Activated CD4-positive, CD25-positive, alpha-beta regulatory T cell (primary cell): ENCODE measurements at places on chromosomes 3 and 15.

- DNase-seq: no peak
Measured at GRCh38 chr3:109643590-109643989, 306.2 kb upstream of the DPPA4 start.

- peak; percentile 11 for DNase-seq
Measured at GRCh38 chr3:27483117-27484014, 818 bp downstream of the SLC4A7 start.

DNA sequence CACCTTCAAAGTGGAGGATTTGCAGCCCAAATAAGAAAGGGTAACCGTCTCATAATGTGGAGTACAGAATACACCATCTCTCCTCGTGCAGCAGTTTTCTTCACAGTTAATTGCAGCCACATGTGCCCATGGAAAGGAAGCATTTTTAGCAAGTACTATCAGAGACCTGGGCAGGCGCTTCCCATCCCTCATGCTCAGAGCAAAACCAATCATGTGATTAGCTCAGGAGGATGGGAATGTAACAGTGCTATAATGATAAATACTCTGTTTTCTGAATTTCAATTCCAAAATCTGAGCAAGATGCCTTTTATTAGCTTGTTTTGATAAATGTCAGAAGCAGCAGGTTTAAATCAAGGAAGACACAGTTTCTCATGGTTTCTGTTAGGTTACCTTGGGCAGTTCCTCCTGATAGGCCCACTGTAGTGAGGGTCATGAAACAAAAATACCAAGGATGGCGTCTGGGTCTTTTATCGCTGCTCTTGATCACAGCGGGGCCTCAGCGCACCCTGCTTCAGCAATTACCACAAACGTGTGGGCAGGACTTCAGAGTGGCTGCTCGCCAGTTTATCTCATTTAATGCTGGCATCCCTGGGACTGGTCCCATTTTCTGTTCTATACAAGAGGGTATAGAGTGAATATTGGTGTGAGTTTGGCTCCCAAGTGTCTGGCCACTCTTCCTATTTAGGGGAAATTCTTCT is 92.6 kb upstream of the VGLL4 start:
- no peak for DNase-seq

DNA sequence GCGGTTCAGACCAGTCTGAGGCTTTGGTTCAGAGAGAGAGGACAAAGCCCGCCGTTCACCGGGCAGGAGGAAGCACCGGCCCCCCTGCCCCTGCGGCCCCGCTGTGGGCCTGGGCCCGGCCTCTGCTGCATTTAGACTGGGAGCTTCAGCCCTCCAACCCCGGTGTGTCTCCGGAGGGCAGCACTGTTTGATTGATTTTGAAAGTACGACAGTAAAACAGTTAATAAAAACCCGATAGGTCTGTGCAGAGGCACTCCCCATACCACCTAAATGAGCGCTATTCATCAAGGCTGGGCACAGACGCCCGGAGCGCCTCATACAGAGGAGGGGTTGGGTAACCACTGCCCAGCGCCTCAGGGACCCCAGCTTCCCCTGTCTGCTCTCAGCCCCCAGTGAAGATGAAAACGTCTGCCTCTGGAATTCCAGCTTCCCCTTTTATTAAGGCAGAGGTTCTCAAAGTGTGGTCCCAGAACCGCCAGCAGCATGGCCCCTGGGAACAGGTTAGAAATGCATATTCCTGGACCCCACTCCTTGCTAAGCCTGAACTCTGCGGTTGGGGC is 256.7 kb upstream of the TLE3 start:
- no peak for DNase-seq

- no peak for DNase-seq
Measured at GRCh38 chr3:32703491-32703972, 18.5 kb downstream of the CNOT10 start.

GRCh38 chr3:127482216-127483004 is 108.1 kb downstream of the TPRA1 start:
- DNase-seq: no peak

DNA sequence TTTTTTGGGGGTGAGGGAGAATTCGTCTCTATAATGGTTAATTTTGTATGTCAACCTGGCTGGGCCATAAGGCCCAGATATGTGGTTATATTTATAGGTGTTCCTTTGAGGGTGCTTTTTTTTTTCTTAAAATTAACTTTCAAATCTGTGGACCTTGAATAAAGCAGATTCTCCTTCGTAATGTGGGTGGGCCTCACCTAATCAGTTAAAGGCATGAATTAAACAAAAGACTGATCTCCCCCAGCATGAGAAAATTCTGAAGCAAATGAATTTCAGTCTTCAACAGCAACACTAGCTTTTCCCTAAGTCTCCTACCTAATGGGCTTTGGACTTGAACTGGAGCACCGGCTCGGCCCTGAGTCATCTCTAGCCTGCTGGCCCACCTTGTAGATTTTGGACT is 77.4 kb downstream of the GMNC start:
- no peak for DNase-seq

GRCh38 chr3:134326760-134327593 is 47.3 kb downstream of the AMOTL2 start:
- no peak for DNase-seq

DNA sequence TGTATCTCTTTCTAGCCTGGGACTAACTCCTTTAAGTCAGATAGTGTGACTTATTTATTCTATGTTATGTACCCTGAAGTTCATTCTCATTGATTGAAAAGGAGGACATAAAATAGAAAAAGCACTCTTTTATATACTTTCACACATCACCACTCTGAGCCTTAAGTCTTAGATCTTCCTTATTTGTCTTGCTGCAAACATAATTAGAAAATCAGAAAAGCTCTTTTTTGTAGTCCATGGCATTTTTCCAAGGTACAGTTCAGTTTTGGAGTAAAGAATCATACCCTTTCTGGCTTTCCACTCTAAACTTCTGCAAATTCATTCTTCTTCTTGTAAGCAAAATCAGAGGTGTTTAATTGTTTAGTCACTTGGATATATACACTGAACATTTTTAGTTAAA is 75.5 kb downstream of the AKAP13 start:
- DNase-seq: no peak

GRCh38 chr15:62291262-62291661 is 126.2 kb upstream of the C2CD4B start:
- no peak for DNase-seq

- no peak for DNase-seq
Measured at GRCh38 chr15:74869726-74870407, 3.3 kb downstream of the SCAMP2 start.

DNA sequence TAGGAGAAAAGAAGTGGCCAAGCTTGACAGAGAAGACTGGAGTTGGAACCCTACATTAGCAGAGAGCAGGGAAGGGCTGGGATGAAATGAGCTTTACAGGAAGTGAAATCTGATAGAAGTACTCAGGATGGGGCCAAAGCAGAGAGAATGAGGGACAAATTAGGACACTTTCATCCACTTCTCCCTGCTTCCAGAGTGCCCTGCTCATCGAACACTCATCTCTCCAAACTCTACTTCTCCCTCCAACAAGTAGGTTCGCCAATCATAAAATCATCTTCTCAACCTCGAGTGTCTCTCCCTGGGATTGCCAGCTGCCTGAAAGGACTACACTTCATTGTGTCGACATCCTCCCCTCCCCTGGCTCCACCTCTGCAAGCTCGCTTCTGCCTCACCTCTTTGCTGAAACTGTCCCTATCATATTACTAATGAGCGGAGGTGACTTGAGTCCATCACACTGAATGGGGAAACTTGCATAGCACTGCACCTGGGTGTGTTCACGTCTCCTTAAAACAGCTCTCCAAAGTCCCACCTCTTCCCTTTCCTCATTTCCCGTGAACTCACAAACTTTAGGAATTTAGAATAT is 365.8 kb downstream of the FOXP1 start:
- DNase-seq: no peak

- DNase-seq: no peak
Measured at GRCh38 chr3:2870724-2871333, 239.3 kb downstream of the IL5RA start.

GRCh38 chr15:56236197-56236596 is 7.5 kb downstream of the RFX7 start:
- DNase-seq: no peak

- DNase-seq: no peak
Measured at GRCh38 chr3:148149556-148149955, 548.1 kb upstream of the AGTR1 start.

DNA sequence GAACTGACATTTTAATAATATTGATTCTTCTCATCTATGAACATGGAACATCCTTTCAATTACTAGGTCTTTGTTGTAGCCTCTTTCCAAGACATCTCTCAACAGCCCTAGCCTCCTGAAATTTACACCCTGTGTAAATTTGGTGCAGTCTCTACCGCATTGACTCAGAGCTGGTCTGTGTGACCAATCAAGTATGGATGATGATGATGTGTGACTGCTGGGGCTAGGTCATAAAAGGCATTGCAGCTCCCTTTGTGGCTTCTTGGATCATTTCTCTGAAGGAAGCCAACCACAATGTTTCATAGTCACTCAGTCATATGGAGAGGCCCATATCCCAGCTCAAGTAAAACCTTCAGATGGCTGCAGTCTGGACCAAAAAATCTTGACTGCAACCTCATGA is 62.1 kb upstream of the FAM3D start:
- DNase-seq: no peak

GRCh38 chr3:143002083-143002712 is 828 bp downstream of the U2SURP start:
- no peak for DNase-seq

DNA sequence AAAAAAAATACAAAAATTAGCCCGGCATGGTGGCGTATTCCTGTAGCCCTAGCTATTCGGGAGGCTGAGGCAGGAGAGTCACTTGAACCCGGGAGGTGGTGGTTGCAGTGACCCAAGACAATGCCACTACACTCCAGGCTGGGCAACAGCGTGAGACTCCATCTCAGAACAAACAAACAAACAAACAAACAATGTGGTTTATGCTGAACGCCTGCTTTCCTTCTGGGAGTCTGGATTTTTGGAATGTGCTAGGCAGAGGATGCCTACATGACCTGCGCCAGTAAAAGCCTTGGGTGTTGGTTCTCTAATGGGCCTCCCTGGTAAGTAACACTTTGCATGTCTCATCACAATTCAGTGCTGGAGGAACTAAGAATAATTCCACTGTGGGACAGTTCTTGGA is 43.5 kb downstream of the PCNP start:
- no peak for DNase-seq

DNA sequence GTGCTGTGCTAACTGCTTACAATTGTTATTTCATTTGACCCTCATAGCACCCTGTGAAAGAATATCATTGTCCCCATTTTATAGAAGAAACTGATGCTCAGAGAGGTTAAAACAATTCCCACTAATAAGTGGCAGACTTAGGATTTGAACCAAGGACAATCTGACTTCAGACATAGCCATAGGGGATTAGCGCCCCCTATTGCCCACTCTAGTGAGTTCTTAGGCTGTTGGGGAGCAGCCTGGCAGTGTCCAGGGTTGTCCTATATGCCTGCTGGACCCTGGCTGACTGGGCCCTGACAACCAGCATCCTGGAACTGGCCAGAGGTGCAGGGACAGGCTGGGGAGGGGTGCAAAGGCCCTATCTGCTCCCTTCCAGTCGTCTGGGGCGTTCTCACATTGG is 15.4 kb downstream of the DPH3 start:
- DNase-seq: no peak

DNA sequence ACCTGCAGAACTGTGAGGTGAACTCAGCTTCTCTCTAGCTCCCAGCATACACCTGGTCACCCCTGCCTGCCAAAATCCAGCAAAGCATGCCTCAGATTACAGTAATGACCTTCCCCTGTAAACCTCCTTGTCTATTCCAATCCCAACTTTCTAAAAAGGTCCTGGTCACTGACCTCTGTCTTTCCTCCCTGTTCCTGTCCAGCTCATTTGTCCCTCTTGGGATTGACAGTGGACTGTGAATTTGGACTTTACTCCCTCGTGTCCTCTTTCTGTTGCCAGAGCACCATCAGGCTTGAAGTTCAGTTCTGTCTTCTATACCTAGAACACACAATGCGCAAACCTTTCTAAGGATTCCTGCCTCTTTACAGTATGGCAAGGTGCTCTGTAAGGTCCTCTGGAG is 50.3 kb downstream of the MTHFS start:
- no peak for DNase-seq

GRCh38 chr3:36258421-36258820 is 121.9 kb upstream of the STAC start:
- no peak for DNase-seq

DNA sequence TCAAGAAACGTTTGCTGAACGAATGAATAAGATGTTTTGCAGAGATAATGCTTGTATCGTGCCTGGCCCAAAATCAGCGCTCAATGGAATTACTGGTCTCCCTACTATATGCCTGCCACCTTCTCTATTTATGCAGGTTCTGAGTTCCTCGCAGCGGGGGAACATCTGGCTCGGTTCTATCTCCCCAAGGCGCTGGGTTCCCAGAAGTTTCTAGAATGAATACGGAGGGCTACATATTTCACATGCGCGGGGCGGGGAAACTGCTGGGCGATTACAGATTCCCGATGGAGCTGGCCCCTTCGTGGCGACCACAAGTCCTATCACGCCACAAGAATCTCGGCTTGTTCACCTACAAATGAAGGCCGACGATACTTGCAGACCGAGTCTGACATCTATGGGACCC is 411 bp upstream of the EIF2B5 start:
- DNase-seq: no peak

GRCh38 chr3:61564395-61565059 is 3.2 kb downstream of the PTPRG start:
- no peak for DNase-seq

- DNase-seq: no peak
Measured at GRCh38 chr3:113753376-113753985, 6.6 kb downstream of the ATP6V1A start.

DNA sequence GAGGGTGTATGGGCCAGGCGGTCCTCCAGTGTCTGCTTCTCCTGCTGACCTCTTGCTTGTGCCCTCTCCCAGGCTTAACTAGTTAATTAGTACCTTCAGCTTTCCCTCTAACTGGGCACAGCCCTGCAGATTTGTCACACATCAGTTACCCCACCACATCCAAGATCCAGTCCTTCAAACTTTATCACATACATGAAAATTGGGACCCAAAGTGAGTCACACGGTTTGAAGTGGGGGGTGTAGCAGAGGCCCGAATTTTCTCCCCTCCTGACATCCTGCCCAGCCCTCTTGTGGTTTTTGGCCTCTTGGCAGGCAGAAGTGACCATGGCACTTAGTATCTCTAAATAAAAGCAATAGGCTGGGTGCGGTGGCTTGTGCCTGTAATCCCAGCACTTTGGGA is 3.9 kb downstream of the MAPKAPK3 start:
- no peak for DNase-seq

DNA sequence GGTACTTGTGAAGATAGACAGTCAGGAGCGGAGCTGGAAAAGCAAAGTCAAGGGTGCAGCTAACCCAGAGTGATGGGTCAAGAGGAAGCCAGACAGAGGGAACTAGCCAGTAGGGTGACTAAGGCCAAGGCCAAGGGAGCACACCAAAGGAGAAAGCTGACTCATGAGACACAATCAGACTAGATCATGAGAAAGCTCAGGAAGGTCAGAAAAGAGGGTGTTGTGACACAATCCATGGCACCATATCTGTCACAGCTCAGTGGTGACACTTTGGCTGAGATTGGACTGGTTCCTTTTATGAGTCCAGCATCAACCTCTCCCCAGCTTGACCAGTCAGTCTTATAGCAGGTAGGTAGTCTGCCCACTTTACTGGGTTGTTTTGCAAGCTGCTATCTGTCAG is 22.2 kb downstream of the P2RY1 start:
- DNase-seq: no peak
